ENCODE measurements at places on chromosomes 2 and 18.
A peak's percentile ranks its signal among the peaks of the same experiment; 100 is the strongest.

GRCh38 chr2:65430603-65431420, 1.6 kb downstream of the SPRED2 start:
- peak; percentile 82 for DNase-seq

DNA sequence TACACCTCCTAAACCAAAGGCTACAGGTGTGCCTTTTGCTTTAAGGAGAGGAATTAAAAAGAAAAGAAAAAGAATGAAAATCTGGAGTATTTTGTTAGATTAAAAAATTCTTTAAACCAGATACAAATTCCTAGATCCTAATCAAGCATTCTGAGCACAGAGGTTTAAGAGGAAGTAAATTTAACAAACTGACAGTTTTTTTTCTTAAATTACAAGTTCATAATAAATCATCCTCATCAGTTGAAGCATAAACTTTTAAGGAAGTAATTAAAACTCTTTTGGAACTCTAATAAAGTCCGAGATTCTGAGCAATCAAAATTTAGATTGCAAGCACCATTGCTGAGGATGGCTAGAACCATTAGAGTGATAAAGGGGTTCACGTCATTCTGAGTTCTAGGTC, 75.1 kb downstream of the POLE4 start:
- no peak for DNase-seq

- DNase-seq: no peak
These were observed 42.9 kb upstream of the EML6 start for GRCh38 chr2:54680397-54681041.

DNA sequence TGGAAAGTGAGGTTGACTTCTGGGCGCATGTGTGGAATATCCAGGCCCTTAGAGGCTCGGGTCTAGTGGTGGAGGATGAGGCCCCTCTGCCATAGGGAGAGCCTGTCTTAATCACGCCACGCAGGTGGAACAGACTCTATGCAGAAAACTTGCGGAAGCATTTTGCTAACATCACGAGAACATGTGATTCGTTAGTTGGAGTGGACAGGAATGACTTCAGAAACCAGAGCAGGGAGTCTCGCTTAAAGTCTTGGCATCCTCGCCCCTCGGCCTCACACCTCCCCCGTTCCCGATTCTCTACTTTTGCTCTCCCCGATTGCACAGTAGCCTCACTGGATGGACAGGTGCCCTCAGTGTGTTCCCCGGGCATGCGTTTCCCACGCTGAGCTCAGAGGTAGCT, 333.4 kb downstream of the GBX2 start:
- DNase-seq: no peak

- no peak for DNase-seq
These were observed 22.2 kb downstream of the EFR3B start for GRCh38 chr2:25063876-25064660.

DNA sequence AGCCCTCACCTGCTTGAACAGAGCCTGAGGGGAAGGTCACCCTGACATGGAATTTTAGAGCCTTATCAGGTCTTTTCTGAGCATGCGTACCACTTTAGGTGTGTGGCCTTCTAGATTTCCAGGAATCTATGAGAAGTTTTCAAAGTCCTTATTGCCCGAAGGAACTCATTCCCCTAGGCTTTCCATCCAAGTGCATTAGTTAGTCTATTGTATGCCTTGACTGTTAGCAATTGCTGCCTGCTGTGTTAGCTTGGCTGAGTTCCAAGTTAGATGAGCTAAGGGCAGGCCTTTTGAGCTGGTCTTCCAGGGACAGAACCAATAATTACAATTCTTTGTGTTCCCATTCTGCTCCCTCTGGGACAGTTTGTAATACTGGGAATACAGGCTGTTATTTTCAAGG, 30.8 kb upstream of the PUM2 start:
- DNase-seq: peak; percentile 56

GRCh38 chr18:49890041-49890440, 76.7 kb upstream of the ACAA2 start:
- DNase-seq: no peak

DNA sequence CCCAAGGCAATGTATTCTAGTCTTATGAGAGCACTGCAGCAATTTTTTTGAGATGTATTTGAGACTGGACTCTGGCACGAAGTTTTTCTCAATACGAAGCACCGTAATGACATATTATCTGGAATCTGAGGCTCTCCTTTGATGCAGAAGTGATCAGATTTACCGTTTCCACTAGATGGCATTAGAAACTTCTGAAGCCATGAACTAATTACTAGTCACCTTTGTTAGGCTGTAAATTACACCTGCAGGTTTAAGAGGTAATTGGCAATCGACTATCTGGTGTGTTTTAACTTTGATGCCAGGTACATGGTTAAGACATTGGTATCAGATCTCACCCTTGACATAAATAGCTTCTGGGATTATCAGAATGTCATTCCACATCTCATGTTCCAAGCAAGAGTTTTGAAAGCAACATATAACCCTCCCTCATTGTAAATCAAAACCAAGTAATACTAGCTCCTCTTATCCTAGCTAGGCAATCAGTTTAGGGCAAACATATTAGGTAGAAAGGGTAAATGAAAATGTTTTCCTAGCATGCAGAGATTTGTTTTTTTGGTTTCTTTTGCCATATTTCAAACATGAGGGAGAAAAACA, 254.6 kb upstream of the SPRED2 start:
- DNase-seq: peak; percentile 8

- no peak for DNase-seq
These were observed 68.1 kb downstream of the ANTXR1 start for GRCh38 chr2:69081001-69081580.

DNA sequence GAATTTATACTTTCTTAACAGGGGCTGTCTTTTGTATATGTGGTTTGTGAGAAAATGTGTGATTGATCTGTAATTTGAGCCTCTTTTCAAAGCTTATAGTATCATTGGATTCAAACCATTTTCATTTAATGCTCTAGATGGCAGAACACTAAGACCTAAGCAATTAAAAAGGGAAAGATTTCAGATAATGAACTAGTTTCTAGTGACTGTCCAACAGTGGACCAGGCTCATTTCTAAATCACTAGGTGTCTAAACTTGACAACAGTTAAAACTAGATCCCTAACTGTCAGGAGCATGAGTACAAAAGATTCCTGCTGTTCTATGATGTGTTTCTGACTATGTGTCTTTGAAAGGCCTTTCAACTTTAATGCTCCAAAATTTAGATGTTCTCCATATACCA, 54.6 kb downstream of the ANKRD44 start:
- DNase-seq: no peak

DNA sequence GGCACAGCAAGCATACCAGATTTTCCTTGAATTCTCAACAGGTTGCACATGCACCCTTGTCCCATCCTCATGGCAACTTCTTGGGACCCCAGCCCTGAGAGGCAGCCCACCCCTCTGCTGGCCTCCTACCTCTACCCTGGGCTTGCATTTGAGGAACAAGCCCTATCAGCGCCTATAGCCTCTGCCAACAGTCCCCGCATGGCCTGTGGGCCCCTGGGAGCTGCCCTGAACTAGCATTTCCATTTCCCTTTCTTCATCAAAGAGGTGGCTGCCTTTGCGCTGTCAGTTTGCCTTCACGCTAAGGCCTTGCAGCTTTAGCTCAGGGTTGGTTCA, 5.4 kb upstream of the ZAP70 start:
- no peak for DNase-seq

GRCh38 chr18:8625461-8626092, 16.3 kb downstream of the RAB12 start:
- DNase-seq: no peak

- no peak for DNase-seq
These were observed 3.1 kb downstream of the ELP2 start for GRCh38 chr18:36132756-36133155.
